Calu3 (cell line): ENCODE measurements at places on chromosomes 12 and 14.

DNA sequence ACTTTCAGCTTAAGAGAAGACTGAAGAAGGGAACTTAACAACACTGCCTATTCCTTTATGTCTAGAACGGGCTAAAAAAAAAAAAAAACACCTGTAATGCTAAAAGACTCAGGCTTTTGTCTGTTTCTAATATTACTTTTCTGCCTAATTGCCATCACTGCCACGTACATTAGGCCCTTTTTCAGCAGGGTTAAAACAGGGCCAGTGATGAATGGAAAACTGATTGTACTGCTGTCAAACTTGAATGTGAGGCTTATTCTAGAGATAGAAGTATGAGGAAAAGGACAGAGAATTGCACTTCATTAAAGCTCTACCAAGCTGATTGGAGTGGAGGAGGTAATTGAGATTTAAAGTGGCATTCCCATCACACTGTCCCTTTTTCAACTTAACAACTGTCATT is 535.8 kb downstream of the PRKD1 start:
- DNase-seq = no peak

- peak; percentile 51 for DNase-seq
Measured at GRCh38 chr12:53985994-53986685, 1.2 kb downstream of the HOXC10 start.

- peak; percentile 36 for DNase-seq
Measured at GRCh38 chr12:5171701-5172100, 128.0 kb downstream of the KCNA5 start.

GRCh38 chr12:96077081-96077480 is 41.7 kb upstream of the LTA4H start:
- no peak for DNase-seq
